Stimulated activated CD8-positive, alpha-beta memory T cell treated with anti-CD3 and anti-CD28 coated beads, Interleukin-15, amount 100 ng/mL, for 24 hours (primary cell): ENCODE measurements at places on chromosomes 7 and 10.

DNA sequence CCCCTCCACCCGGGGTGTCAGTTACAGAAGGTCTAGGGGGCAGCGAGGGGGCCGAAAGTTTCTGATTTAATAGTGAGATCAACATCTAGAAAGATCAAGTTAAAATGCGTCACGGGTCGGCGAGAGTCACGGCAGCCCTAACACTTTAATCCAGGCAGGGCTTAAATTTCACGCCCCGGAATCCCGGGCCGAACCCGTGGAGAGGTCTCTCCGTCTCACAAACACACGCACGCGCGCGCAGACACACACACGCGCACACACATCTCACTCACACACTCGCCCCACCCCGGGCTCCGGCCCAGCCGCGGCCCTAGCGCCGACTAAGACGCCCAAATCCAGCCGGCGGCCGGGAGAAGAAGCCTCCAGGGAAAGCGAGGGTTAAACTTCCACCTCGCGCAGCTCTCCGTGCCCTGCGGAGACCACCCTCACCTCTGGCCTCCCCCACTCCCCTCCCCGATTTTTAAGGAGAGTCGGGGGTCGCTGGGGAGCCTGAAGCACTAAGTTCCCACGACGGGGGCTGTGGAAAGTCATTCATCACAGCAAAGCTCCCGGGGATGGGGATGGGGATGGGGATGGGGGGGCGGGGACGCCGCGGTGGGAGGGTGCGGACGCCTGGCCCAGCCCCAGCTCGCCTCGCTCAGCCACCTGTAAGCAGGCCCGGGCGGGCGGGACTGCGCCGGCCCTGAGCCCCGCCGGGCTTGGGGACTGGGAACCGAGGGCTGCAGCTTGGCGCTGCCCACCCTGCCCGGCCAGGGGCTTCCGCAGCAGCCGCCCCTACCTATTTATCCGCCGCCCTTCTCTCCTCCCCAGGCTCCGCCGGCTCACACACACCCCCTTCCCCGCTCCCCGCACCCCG, 1.6 kb downstream of the PDGFA start:
- no peak for DNase-seq

DNA sequence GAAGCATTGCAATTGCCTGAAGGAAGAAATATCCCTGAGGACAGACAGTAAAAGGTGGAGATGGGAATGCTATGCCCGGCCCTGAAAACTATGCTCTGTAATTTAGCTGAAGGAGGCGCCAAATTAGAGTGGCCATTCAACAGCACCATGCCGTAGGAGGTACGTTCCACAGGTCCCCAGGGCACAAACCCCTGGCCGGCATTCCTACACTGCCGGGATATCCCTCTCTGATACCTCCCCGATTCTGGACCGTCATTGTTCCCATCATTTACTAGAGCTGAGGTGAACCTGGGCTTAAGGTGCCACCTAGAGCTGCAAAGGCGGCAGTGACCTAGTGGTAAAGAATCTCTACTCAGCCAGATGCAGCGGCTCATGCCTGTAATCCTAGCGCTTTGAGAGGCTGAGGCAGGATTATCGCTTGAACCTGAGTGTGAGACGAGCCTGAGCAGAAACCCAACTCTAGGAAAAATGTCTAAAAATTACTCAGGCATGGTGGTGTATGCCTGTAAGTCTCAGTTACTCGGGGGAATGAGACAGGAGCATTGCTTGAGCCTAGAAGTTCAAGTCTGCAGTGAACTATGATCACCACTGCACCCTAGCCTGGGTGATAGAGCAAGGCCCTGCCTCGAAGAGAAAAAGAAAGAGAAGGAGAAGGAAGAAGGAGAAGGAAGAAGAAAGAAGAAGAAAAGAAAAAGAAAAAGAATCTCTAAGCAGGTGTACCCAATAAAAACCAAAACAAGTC, 53.0 kb upstream of the TNKS2 start:
- DNase-seq = no peak

- DNase-seq = no peak
These were observed 209.1 kb downstream of the TRIL start for GRCh38 chr7:28748933-28749584.

GRCh38 chr10:127881262-127881661, 11.5 kb downstream of the CLRN3 start:
- no peak for DNase-seq

- no peak for DNase-seq
These were observed 624 bp upstream of the CEP55 start for GRCh38 chr10:93495654-93496321.
